Gastroesophageal sphincter (tissue), 4 donors: ENCODE measurements at places on chromosomes 5 and 9. TPM values are rescaled to one million over a fixed set of nuclear protein-coding genes. Genes with fewer than 3 reads are reported as not detected.

GPX8 gene
- total RNA-seq: 11.2 TPM

CYSRT1 gene
- total RNA-seq: not detected

ADAMTSL1 gene
- 128 TPM for total RNA-seq

SPATA6L gene
- 0.69 TPM for total RNA-seq

GRCh38 chr9:105959531-105959930 lies 265.2 kb downstream of the TMEM38B start:
- no peak for ATAC-seq

DNA sequence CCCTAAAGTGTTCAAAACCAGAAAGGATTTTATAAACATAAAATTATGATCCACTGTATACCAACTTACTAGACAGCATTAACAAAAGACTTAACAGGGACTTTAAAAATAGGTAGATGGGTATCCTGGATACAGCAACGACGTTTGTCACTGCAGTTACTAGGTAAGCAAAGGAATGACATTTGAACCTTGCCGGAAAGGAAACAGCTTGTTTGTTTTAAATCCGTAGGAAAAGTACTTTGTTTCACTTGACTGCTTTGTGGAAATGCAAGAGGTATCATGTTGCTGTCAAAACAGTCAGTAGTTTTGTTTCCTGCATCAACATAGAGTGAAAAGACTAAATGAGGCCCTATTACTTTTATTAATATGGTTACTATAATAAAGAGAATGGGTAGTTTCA lies 122.9 kb downstream of the CDC42SE2 start:
- no peak for ATAC-seq

- no peak for ATAC-seq
Observed at GRCh38 chr5:9516591-9516990, 29.3 kb downstream of the SEMA5A start.

DNA sequence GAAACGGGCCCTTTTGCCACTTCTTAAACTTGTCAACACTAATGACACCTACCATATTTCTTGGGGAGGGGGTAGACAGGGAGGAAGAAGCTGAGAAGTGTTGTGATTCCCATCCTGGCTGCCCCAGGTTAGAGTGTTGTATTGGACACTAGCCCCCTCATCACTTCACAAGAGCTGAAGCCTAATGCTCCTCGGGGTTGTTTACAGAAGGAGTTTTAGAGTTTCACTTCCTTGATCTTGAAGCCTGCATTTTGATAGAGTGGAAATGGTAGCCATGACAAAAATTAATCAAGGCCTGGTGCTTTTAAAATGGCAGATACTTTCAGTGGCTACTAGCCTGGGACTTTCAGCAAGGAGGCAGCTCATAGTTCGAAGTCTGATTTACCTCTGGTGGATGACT lies 11.0 kb upstream of the FAM120AOS start:
- ATAC-seq: no peak

GRCh38 chr5:19855031-19855430 lies 133.0 kb downstream of the CDH18 start:
- no peak for ATAC-seq
